ENCODE measurements at places on chromosomes 7 and 10. TPM values are rescaled to one million over a fixed set of nuclear protein-coding genes. Genes with fewer than 3 reads are reported as not detected.

DNA sequence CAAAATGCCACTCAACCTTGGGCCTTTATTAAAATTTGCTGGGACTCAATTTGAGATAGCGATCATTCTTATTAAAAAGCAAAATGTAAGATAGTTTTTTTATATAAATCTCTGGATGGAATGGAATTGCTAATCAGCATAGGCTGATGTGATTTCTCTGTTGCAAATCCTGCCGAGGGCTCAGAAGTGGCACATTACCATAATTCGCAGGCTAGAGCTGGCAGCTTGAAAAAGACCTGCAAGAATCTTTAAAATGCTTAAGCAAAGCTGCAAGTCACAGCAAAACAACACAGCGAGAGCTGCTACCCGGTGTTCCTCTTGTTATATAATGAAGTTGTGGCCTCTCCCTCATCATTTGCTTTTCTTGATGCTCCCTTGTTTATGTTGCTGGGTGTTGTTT, 448.1 kb downstream of the GATA3 start:
- no peaks in the 10 kb centered on the region for H3K36me3 ChIP-seq
- no peak overlapping the region for H3K27ac ChIP-seq
- DNase-seq: no peak
- no peaks in the 10 kb centered on the region for H3K4me1 ChIP-seq
- H3K4me3 ChIP-seq: no peak overlapping the region
- H3K27me3 ChIP-seq: no peaks in the 10 kb centered on the region

GRCh38 chr10:30529373-30529998, 95.5 kb downstream of the MAP3K8 start:
- no peak overlapping the region for H3K4me3 ChIP-seq
- no peak overlapping the region for H3K27ac ChIP-seq
- no peaks in the 10 kb centered on the region for H3K27me3 ChIP-seq

The CHAT gene
- not detected for total RNA-seq

The SEMA3E gene
- 2.0 TPM for total RNA-seq

- no peak for DNase-seq
- H3K27me3 ChIP-seq: no peaks in the 10 kb centered on the region
- H3K27ac ChIP-seq: no peak overlapping the region
- no peaks in the 10 kb centered on the region for H3K36me3 ChIP-seq
- no peak overlapping the region for H3K4me3 ChIP-seq
- no peaks in the 10 kb centered on the region for H3K4me1 ChIP-seq
Measured at GRCh38 chr7:103809229-103809994, 180.0 kb downstream of the RELN start.

The PCDH15 gene
- total RNA-seq: under 0.01 TPM

GRCh38 chr10:120979435-120980278, 128.5 kb downstream of the WDR11 start:
- H3K27ac ChIP-seq: no peak overlapping the region
- H3K4me1 ChIP-seq: no peaks in the 10 kb centered on the region
- H3K27me3 ChIP-seq: no peaks in the 10 kb centered on the region

- no peak for DNase-seq
- H3K27me3 ChIP-seq: peaks cover 4% of the 10 kb centered on the region
- H3K36me3 ChIP-seq: no peaks in the 10 kb centered on the region
Measured at GRCh38 chr10:14727465-14727864, 47.2 kb downstream of the FAM107B start.

The HOXA10 gene
- total RNA-seq: 0.17 TPM

GRCh38 chr10:132812520-132812919, 26.6 kb upstream of the NKX6-2 start:
- H3K4me1 ChIP-seq: no peaks in the 10 kb centered on the region
- no peak overlapping the region for H3K27ac ChIP-seq
- DNase-seq: no peak
- no peaks in the 10 kb centered on the region for H3K27me3 ChIP-seq

DNA sequence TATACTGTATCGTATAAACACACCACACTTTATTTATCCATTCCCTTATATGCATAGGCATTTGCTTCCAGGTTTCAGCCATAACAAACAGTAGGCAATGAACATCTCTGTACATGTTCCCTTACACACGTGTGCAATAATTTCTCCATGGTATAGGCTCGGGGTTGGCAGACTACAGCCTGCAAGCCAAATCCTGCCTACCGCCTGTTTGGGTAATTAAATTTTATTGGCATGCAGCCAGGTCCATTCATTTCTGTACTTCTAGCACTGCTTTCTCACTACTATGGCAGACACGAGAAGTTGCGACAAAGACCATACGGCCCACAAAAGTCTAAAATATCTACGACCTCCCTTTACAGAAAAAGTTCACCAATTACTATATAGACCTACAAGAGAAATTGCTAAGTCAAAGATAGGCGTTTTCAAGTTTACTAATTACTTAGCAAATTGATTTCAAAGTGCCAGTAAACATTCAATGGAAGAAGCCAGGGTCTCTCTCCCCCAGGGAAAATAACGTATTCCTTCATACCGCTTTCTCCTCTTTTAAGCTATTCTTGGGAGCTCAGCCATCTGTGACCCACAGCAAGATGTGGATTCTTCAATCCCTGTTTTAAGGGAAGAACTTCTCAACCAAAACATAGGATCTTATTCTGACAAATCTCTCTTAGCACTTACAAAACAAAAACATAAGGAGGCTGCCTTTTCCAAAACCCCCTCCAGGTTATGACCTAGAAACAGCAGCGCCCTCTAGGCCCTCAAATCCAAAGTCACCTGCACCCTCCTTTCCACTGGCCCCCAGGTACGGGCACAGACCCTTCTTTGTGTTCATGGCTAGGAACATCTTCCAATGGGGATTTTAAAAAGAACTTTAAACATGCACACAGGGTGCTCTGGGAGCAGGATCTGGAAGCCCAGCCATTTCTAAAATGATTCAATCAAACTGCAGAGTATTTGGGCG, 100.5 kb downstream of the FGFR2 start:
- no peak overlapping the region for H3K4me3 ChIP-seq
- no peak overlapping the region for H3K27ac ChIP-seq
- H3K4me1 ChIP-seq: no peaks in the 10 kb centered on the region
- no peaks in the 10 kb centered on the region for H3K27me3 ChIP-seq
- no peak for DNase-seq
- no peaks in the 10 kb centered on the region for H3K36me3 ChIP-seq

The EPHB6 gene
- 4.3 TPM for total RNA-seq

DNA sequence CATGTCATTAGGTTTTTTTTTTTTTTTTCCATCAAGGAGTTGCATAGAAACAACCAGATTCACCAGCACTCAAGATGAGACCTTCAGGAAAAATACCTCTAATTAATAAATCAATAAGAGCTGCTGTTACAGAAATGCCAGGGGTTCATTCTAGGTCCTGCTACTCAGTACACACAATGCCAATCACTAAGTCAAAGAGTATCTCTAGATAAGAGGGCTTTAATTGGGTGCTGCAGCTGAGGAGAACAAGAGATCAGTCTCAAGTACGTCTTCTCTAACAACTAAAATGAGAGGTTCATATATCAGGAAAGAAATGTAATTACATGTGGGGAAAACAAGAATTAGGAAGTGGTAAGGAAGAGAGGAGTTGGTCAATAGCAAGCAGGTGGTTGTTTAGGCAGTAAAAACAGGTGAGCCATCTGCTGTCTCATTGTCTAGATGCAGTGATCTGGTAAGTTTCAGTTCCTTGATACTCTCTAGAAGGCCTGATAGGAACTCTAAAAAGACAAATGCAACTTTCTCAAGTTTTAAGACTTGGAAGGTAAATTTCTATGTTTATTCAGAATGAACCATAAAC, 272.9 kb upstream of the ZWINT start:
- DNase-seq: no peak
- no peaks in the 10 kb centered on the region for H3K36me3 ChIP-seq
- no peak overlapping the region for H3K27ac ChIP-seq
- H3K4me1 ChIP-seq: no peaks in the 10 kb centered on the region
